Activated CD8-positive, alpha-beta memory T cell treated with anti-CD3 and anti-CD28 coated beads, Interleukin-2, amount 10 ng/mL, durations not matched to agents 7 days and 5 days (primary cell): ENCODE measurements at places on chromosomes 1 and 21. TPM values are rescaled to one million over a fixed set of nuclear protein-coding genes. Genes with fewer than 3 reads are reported as not detected.

GRCh38 chr1:230896779-230897178 lies 28.5 kb upstream of the C1orf198 start:
- DNase-seq = no peak

DNA sequence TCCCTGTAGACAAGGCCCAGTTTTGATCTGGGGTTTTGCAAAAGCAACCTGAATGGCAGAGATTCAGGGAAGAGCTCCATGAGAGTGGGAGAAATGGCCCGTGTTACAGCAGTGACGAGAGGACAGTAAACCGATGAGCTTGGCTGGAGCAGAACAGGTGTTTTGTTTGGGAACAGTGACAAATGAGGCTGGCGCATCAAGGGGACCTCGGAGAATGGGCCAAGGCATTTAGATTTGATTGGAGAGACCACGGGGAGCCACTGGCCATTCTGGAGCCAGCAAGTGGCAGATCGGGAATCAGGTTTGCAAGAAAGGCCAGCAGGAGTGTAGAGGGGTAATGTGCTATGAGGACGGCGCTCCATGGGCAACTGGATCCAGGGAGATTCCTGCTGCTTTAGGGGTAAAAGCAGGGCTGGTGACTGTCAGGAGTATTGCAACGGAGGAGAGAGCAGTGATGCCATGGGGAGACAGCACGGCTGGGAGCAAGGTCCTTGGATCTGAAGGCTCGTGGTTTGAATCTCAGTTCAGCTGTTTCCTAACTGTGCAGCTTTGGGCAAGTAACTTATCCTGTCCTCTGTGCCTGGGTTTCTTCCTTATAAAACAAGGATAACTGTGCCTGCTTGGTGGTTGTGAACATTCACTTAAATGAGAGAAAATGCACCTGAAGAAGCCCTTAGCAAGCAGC lies 9.9 kb upstream of the KLHDC7A start:
- DNase-seq = no peak

DNA sequence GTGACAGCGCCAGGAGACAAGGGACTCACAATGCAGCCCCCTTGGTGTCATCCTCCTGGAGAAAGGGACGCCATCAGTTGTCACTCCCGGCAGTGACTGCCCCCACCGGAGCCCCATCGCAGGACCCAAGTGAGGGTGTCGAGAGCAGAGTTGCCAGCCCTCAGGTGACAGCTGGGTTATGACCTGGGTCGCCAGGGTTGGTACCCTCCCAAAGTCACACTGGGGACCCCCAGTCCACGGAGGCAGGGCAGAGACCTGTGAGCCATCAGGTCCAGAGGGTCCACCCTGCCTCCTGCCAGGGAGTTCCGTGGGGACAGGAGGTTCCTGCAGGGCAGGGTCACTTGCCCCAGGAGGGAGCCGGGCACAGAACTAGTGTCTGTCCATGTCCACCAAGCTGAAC lies 78.2 kb upstream of the IFFO2 start:
- no peak for DNase-seq

- DNase-seq = no peak
These were observed 623.2 kb downstream of the LMO4 start for GRCh38 chr1:87951852-87952251.

- DNase-seq = no peak
These were observed 333.8 kb downstream of the KIF26B start for GRCh38 chr1:245488346-245489129.

- DNase-seq = no peak
These were observed 25.0 kb downstream of the KRTAP24-1 start for GRCh38 chr21:30257773-30258172.

DNA sequence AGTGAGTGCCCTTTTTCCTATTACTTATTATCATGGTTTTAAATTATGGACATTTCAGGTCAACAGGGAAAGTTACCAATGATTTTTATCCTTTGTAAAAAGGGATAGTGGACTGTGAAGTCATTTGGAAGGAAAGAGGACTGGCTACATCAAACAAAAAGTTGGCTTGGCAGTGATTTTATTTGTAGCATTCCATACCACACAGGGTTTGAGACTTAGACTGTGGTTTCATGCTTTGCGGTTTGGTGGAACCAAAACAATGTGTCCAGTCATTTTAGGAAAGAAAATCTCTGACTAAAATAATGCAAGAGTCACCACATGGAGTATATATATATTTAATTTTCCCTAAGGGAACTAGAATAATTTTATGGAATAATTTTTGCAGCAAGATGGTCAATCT lies 239.5 kb downstream of the HMCN1 start:
- DNase-seq = no peak

- DNase-seq = no peak
These were observed 53.4 kb downstream of the UBR4 start for GRCh38 chr1:19156676-19157075.

DNA sequence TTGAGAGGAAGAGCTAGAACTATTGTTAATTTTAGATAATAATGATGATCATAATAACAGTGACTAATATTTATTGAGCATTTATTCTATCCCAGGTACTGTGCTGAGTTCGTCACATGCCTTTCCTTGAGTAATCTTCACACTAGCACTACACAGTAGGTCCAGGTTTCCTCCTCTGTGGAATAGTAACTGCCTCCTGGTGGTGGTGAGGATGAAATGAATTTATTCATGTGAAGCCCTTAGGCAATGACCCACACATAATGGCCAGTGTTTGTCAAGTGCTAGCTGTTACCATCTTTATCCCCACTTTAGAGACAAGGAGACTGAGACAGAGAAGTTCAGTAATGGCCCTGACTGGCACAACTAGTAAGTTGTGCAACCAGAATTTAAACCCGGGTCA lies 5.9 kb downstream of the NIPAL3 start:
- DNase-seq = no peak

DNA sequence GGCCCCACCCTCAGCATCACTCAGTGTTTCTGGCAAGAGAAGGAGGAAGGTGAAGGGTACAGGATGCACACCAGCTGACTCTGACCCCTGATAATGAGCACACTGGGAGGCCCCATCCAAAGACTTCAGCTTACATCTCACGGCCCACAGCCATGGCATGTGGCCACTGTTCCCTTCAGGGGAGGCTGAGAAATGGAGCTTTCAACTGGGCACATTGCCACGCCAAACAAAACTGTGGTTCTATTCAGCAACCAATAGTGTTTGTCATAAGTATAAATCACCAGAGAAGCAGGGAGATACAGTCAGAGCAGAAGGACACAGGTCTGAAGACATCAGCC lies 12.7 kb upstream of the TRAF3IP3 start:
- DNase-seq = no peak

- no peak for DNase-seq
These were observed 78.4 kb upstream of the RGS21 start for GRCh38 chr1:192238421-192238820.

DNA sequence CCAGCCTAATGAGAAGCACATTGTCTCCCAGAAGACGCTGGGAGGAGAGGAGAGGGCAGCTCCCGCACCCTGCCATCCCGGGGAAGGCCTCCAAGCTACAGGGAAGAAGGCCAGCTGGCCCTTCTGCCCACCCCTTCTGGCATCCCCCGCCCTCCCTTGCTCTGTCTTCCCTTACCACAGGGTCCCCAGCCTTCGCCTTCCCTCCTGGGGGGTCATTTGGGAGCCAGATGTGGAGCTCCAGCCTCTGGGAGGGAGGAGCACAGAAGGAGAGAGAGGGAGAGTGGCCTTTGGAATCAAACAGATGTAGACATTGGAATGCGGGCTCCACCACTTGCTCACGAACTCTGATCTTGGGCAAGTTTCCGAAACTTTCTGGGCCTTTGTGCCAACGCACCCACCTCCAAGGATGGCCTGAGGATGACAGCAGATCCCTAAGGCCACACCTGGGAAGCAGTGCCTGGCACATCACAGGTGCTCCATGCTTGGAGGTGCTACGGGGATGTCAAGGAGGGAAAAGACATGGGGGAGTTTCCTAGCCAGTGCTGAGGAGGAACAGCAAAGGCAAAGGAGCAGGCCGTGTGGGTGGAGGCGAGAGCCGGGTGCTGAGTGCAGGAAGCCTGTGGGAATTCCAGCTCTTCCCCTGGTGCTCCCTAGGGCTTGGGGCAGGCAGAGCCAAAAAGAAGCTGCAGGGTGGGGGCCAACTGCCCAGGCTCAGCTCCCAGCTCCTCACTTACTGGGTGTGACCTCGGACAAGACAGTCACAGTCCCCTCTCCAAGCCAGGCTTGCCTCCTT lies 23.1 kb upstream of the RSPO1 start:
- no peak for DNase-seq

- DNase-seq = no peak
These were observed 258.5 kb upstream of the IRF2BP2 start for GRCh38 chr1:234868296-234869147.

GRCh38 chr1:88740784-88741183 lies 56.7 kb downstream of the PKN2 start:
- DNase-seq = no peak

- DNase-seq = no peak
These were observed 26.7 kb upstream of the A3GALT2 start for GRCh38 chr1:33347650-33347992.

DNA sequence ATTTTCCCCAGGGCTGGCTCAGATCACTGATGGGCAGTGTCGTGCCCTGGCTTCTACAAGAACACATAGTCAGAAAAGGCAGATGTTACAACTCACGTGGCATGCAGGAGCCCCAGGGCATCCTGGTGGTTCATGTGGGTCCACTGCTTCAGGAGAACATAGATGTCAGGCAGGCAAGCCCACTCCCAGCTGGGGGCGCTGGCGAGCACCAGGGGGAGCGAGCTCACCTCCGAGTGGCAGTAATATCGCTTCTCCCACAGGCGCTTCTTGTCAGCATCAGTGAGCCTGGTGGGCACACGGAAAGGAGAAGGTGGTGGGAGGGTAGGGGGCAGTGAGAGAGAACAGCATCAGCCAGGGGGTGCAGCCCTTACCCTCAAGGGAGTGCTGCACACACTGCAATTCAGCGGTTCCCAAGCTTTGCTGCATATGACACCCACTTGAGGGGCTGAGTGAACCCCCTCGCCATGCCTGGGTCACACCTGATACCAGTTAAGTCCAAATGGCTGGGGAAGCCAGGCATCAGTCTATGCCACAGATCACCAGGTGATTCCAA lies 34.3 kb upstream of the PPP1R15B start:
- peak; percentile 73 for DNase-seq

GRCh38 chr1:3504822-3505153 lies 50.3 kb downstream of the ARHGEF16 start:
- DNase-seq = no peak

DNA sequence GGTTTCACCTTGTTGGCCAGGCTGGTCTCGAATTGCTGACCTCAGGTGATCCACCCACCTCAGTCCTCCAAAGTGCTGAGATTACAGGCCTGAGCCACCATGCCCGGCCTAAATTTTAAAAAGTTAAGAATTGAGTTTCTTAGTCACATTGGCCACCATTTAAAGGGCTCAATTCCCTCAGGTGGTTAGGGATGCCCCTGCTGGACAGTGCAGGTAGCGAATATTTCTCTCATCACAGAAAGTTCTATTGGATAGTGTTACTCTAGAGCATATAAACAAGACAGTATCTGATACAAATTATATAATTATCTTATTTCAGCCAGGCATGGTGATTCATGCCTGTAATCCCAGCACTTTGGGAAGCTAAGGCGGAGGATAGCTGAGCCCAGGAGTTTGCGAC lies 320.2 kb downstream of the ZP4 start:
- DNase-seq = no peak

- DNase-seq = no peak
These were observed 182.6 kb upstream of the KCNK2 start for GRCh38 chr1:214899908-214900460.

Gene TRIM67
- total RNA-seq = not detected

Gene FAM151A
- total RNA-seq = not detected

Gene KRTAP10-2
- not detected for total RNA-seq

Gene CHIA
- not detected for total RNA-seq

Gene CCDC185
- total RNA-seq = not detected

Gene S100A7
- total RNA-seq = not detected

Gene PLA2G5
- total RNA-seq = not detected

Gene MT1HL1
- total RNA-seq = not detected

Gene TFAP2E
- total RNA-seq = 1.0 TPM

Gene LEFTY2
- total RNA-seq = not detected

Gene TMEM269
- total RNA-seq = not detected

Gene HSD3B1
- total RNA-seq = not detected

Gene CENPF
- 150 TPM for total RNA-seq

Gene MAN1C1
- total RNA-seq = 15.5 TPM

Gene PRKAA2
- total RNA-seq = not detected

Gene MAP1LC3C
- total RNA-seq = not detected

Gene TMOD4
- 2.9 TPM for total RNA-seq

Gene SPRR2G
- not detected for total RNA-seq

Gene PGBD5
- total RNA-seq = not detected
